ENCODE measurements at places on chromosomes 11 and 22.

- DNase-seq = no peak
These were observed 91.1 kb upstream of the KCNA4 start for GRCh38 chr11:30107899-30108298.

- DNase-seq = peak; percentile 47
These were observed 452.3 kb downstream of the RAB38 start for GRCh38 chr11:87722756-87723565.

- DNase-seq = no peak
These were observed 808.6 kb upstream of the RAG2 start for GRCh38 chr11:37406651-37407050.

DNA sequence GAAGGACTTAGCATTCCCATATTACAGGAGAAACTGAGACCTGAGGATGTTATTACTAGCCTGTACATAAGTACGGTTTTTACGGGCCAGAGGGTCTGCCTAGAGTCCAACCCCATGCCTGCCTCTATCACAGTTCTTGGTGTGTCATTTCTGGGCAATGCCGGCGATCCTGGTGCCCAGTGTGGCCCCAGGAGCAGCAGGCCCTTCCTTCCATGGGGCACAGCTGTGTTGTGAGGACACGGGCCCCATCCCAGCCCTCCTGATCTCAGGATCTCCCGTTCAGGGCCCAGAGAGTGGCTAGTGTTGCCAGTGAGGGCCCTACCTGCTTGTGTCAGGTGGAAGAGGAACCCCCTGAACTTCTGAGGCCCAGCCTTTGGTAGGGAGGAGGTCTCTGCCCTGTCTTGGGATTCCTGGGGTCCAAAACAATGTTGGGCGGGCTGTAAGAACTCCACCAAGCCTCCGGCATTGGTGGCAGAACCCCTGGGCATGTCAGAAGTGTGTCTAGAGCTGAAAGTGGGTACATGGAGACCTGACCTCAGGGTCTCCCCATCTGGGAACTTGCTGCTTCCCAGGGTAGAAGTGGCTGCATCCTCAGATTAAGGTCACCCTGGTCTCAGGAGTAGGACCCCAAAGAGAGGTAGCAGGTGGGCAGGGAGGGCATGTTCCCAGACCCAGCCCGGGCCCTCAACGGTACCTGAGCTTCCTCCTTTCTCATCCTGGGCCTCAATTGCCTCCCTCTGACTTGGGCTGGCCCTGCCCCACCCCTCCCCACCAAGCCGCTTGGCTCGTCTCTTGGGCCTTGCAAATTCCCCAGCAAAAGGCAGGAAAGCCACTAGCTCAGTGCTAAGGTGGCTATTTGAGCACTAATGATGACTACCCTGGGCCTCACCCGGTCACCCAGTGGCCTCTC, 74.6 kb upstream of the KCNQ1OT1 start:
- no peak for DNase-seq

GRCh38 chr22:20569059-20570058, 61.9 kb downstream of the MED15 start:
- peak; percentile 80 for DNase-seq

- peak; percentile 88 for DNase-seq
These were observed 5.3 kb upstream of the LRRN4CL start for GRCh38 chr11:62694455-62695167.

DNA sequence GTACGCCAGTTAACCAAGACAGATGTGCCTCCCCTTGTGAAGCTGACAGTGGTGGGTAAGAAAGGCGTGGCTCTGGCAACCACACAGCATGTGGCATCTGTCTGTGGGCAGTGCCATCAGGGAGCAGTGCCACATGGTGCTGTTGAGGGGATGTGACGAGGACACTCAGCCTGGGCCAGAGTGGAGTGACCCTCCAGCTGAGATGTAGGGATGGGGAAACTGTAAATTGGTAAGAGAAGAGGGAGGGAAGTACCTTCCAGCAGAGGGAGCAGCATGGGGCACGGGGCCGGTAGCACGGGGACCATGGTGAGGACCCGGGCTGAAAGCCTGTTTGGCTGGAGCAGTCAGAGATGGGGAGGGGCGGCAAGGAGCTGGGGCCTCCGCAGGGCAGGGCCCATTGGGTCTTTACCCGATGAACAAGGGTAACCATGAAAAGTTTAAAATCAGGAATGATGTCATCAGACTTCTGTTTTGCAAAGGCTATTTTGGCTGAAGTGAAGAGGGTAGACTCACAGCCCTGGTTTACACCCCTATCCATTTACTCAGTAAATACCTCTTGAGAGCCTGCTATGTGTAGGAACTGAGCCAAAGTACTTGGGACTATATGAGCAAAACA, 10.4 kb downstream of the TMPRSS6 start:
- no peak for DNase-seq

GRCh38 chr11:931385-931784, 5.7 kb downstream of the AP2A2 start:
- DNase-seq = no peak

Data from GM12865 (cell line).